ENCODE measurements at places on chromosomes 11 and 22.

- no peak for DNase-seq
Measured at GRCh38 chr11:77146261-77147035, 18.4 kb downstream of the MYO7A start.

DNA sequence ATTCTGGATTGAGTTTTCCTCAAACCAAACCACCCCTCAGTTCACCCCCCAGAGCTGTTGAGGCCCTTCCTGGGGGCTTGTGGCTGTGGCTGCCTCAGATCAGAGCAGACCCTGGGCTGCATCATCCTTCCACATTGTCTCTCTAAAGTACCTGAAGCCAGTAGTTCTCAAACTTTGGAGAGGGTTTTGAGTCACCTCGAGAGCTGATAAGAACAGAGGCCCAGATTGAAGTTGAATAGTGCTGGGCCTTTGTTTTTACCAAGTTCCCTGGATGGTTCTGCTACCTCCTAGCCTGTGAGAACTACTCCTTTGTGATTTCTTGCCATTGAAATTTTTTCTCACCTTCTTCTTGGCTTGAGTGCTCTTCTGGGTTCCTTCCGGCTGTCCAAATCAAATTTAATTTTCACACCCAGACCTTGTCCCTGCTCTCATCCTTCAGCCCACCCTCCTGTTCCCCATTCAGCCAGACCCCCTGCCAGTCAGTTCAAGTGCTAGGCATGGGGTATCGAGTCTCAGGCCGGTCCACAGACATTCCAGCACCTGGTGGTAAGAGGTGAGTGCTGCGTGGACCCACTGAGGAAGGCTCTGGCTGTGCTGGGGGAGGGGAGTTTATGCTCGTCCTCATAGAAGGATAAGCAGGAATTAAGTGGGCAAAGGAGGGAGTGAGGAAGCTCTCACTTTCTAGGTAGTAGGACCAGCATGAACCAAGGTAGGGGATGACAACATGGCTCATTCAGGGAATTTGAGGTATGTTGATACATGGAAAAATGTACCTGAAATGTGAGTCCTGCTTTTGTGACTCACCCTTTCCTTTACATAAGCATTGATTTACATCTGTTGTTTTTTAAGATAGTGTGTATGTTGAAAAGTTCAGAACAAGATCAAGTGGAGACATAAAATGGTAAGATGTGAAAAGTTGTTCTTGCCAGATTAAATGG is 116.5 kb downstream of the PTPRJ start:
- DNase-seq, result no peak

- DNase-seq, result peak; percentile 79
Measured at GRCh38 chr11:74388678-74389327, 9.4 kb downstream of the PGM2L1 start.

DNA sequence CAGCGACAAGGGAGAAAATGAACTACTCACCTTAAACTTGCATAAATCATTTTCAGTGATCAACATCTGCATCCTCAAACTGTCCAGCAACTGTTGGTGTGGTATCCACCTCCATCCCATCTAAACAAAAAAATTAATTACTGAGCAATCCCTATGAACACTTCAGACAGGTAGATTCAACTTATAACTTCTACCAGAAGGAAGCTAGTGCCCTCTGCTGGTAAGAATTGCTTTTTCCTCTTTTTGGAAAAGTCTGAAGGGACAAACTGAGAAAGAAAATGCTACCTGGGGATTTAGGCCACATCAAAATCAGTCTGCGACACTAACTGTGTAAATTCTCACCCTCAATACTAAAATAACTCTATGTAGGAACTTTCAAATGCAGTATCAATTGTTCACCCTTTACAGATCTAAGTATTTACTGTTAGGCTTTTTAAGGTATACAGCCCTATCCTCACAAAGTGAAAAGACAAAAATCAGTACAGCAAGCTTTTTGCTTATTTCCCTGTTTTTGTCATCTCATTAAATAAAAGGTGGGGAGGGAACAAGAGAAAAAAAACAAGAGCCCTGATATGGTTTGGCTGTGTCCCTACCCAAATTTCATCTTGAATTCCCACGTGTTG is 17.9 kb downstream of the CLNS1A start:
- DNase-seq, result peak; percentile 56

DNA sequence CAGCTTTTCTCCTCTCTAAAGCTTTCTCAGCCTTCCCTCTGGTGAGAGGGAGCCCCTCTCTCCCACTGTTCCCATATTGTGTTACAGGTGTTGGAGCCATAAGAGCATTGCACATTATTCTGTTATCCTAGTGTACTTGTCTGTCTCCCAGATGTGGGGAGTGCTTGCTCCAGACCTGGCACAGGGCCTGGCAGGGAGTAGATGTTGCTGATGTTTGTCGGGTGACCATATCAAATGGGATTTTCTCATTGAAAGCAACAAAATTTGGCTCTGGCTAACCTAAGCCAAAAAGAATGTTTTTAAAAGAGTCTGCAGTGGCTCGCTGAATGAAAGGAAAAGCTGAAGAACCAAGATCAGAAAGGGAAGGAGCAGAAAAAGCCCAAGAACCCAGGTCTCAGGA is 41.1 kb downstream of the CYB5R2 start:
- DNase-seq, result no peak

DNA sequence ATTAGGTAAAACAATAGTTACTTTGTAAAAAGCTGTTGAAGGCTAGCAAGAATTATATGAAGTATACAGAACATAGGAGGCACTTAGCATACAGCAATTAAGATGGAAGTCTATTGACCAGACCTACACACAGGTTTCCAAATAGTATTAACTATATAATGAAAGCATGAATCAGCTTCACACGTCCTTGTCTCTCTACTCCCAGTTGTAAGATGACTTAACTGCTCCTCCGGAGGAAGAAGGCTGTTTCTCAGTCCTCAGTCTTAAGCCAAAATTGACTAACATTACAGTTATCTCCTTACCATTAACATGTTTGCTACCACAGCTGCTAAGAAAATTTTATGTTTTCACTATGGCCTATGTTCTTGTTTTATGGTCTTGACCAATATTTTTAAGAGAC is 24.7 kb downstream of the SIK3 start:
- peak; percentile 78 for DNase-seq

GRCh38 chr22:17191163-17191784 is 28.0 kb downstream of the ADA2 start:
- no peak for DNase-seq

DNA sequence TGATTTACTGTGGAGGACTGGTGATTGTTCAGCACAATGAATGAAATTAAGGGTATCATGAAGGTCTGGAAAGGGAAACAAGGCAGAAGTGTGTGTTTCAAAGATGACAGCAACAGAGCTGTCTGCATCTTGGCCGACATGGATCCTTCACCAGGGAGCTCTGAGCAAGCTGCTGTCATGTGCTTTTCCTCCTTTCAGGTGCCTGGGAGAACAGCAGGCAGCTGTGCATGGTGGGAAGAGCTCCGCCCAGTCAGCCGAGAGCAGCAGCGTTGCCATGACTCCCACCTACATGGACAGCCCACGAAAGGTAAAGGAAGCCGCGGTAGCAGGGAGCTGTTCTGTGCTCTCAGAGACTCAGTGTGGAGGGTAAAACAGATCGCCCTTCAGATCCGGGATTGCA is 87.1 kb upstream of the YWHAH start:
- DNase-seq, result no peak

- DNase-seq, result no peak
Measured at GRCh38 chr11:68099474-68100405, 21.4 kb downstream of the CHKA start.

GRCh38 chr11:6210274-6210955 is 5.1 kb downstream of the C11orf42 start:
- no peak for DNase-seq

GRCh38 chr22:35930933-35931332 is 97.7 kb downstream of the RBFOX2 start:
- peak; percentile 23 for DNase-seq

GRCh38 chr11:10751581-10751940 is 515 bp downstream of the CTR9 start:
- DNase-seq, result no peak

DNA sequence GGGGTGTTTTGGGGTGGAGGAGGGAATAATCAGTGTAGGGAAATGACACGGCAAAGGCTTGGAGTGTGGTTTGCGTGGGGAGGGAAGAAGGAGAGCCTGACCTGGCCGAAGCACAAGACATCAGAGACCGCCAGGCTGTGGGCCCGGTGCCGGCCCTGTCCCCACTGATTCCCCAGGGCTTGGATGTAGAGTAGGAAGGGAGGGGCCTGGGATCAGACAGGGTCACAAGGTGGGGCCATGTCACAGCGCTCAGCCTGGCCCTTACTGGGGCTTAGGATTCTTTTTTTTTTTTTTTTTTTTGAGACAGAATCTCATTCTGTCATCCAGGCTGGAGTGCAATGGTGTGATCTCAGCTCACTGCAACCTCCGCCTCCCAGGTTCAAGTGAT is 9.8 kb downstream of the PICK1 start:
- no peak for DNase-seq

Data from activated CD4-positive, alpha-beta T cell treated with anti-CD3 and anti-CD28 coated beads, Interleukin-10, Interleukin-2, amounts not matched to agents 100 ng/mL and 50 ng/mL, durations not matched to agents 16 hours and 8 hours (primary cell).